Cortex of kidney (tissue), 1 donor: ENCODE measurements at places on chromosomes 7 and 10.

GRCh38 chr7:135597926-135598305, 40.2 kb downstream of the NUP205 start:
- DNase-seq = no peak

DNA sequence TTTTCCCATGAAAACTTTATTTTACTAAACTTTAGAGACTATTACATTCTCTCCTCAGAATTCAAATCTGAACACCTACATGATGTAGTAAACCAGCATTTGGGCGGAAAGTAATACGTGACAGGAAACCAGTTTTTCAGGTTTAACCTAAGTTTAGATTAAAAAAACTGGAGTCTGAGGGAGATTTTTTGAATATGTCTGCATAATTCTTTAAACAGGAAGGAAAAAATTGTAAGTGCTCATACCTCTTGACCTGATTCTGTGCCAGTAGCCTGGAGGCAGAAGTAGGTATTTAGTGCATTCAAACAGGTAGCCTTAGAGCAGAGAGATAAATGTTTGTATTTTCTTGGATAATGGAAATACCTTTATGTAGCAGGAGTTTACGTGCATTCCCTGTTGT, 224.3 kb downstream of the MDFIC start:
- DNase-seq = no peak

- no peak for DNase-seq
Observed at GRCh38 chr7:122407195-122407594, 102.6 kb upstream of the FEZF1 start.

GRCh38 chr7:87852306-87852705, 23.9 kb downstream of the SLC25A40 start:
- no peak for DNase-seq

- no peak for DNase-seq
Observed at GRCh38 chr10:19782430-19783089, 33.7 kb upstream of the PLXDC2 start.

DNA sequence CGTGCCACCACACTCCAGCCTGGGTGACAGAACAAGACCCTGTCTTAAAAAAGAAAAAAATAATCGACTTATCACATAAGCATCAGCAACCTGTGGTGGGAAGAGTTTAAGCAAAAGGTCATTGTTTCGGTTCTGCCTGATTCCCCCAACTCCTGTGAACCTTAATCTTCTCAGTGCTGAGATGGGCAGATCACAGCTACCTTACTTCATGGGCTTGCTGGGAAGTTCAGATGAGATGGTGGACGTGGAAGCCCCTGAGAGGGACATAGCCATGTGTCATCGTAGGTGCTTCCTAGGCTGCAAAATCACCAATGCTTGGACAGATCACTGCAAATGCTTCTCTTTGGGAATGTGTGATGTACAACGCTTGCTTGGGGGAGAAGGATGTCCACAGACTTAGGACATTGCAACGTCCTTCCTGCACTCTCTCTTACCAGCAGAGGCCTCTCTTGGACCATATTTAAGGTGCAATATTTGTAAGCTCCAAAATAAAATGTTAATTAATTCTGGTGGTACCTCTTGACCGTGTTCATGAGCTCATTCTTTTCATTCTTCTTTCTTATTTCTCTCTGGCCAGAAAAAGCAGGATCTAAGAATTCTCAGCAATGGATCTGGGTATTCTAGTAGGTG, 8.6 kb downstream of the GJD4 start:
- DNase-seq = no peak

DNA sequence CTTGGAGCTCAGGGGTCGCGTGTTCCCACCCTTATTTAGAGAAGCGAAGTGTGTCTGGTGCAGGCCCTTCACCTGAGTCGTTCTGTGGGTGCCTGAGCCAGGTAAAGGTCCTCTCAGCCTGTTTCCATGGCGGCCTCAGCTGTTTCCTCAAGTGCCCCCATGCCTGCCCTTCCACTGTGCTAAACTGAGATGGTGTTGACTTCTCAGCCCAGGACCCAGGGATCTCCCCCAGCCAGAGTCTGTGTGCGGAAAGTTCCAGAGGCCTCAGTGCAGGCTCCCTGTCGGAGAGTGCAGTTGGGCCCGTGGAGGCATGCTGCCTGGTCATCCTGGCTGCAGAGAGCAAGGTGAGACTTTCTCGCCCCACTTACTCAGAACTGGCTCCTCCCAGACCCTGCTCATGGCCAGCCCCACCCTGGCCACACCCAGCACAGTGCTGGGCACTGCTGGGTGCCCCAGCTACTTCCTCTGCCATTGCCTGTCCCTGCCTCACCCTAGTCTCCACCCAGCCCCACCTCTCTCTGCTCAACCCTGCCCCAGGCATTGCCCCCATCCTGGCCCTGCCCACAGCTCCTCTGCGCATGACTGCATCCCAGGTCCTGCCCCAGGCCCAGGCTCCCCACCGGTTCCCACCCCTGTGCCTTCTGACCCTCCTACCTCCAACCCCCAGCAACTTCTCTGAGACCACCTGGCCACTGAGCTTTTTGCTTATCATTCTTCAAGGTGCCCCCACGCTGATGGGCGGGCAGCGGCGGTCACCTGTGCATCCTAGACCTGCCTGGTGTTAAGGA, 20.3 kb downstream of the NACAD start:
- DNase-seq = no peak

GRCh38 chr7:68980011-68980410, 618.3 kb upstream of the AUTS2 start:
- DNase-seq = no peak

GRCh38 chr7:35624299-35625186, 70.4 kb downstream of the HERPUD2 start:
- DNase-seq = no peak

DNA sequence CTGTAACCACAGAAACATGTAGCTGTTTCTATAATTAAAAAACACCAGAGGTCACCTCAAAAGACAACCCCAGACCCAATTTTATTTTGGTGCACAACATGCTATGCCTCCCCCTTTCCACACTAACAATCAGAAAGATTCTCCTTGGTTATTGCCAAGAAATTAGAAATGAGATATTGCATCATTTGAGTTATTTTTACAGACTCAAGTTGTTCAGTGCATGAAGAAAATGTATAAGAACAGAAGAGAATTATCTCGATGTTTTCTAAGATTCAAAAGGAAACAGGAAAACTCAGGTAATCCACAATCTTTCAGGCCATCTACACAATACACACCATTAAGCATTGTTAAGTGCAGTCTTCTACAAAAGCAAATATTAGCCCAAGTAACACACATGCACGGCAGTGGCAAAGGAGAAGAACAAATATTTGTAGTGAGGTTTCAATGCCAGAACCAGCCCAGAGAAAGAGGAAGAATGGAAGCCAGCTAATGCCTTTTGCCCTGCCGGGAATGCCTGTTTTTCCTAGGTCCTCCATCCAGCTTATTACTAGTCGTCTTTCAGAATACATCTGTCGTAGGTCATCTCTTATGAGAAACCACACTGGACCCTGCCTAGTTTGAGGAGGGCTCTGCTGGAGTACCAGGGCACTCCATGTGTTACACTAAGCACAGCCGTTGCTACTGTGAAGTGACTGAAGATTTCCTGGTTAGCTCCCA, 67.6 kb upstream of the C1GALT1 start:
- DNase-seq = no peak

DNA sequence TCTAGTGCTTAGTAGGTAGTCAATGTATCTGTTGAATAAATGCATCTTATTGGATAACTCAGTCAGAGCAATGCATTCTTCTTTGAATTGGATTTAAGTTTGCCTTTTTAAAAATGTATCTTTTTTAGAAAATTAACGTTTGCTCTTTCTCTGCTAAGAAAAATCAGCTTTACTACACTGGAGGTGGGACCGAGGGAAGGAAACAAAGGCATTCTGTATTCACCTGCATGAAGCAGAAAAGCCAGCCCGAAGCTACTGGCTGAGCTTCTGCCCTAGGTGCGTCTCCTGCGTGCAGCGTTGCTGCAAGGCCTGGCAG, 22.2 kb upstream of the ITGB1 start:
- DNase-seq = no peak

DNA sequence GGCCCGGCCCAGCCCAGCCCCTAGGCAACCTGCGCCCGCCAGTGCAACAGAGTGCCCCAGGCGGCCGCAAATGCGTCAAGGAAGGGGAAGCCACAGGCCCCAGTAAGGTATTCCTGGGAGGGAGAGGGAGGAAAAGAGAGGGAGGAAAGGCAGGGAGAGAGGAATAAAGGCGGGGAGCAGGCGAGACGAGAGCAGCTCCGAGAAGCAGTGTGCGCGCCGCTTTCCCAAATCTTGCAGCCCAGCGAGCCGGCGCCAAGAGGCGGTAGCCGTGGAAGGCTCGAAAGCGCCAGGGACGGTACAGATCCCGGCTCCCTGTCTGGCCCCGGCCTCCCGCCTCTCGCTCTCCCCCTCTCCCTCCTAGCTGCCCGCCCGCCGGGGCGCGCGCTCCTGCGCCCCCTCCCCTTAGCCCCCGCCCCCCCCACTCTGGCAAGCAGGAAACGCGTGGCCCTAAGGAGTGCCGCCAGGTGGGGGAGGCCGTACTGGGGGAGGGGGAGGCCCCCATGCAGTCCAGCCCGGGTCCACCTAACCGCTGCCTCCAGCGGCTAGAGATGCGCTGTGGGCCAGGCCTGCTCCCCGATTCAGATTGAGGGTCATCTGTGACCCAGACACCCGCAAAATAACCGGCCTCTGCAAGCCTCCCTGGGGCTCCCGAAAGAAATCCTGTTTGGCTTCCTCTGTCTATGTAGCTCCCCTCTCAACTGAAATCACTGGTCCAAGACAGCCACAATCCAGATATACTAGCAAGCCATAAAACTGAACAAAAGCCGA, 4.3 kb downstream of the HOXA10 start:
- no peak for DNase-seq

DNA sequence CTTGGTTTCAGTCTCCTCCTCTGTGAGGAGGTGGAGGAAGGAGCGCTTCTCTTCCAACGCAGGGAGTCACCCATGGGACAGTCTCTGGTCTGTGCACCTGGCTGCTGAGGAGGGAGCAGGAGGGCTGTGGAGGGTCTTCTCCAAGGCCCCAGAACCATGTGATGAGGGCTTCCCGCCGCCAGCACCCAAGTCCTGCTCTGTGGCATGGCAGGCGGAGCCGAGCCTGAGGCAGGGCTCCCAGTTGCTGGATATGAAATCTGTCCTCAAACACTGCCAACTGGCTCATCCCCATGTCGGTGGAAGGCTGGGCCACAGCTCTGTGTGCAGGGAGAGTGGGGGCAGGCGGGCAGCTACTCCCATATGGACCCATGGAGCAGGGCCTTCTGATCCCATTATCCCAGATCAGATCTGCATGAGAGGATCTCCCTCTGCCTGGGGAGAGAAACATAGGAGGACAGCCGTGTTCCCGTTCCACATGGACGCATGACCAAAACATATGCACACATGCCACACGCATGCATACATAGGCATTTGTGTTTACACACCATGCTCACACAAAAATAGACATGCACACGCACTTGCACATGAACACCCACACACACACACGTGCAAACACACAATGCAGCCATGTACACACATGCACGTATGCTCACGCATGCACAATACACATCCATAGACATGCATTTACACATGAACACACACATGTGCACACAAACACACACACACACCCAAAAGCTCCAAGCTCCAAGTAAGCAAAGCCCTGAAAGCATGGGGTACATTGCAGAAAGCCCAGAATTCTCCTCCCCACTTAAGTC, 38.8 kb upstream of the EN2 start:
- no peak for DNase-seq

GRCh38 chr10:31871266-31872065, 57.2 kb downstream of the ARHGAP12 start:
- DNase-seq = no peak

DNA sequence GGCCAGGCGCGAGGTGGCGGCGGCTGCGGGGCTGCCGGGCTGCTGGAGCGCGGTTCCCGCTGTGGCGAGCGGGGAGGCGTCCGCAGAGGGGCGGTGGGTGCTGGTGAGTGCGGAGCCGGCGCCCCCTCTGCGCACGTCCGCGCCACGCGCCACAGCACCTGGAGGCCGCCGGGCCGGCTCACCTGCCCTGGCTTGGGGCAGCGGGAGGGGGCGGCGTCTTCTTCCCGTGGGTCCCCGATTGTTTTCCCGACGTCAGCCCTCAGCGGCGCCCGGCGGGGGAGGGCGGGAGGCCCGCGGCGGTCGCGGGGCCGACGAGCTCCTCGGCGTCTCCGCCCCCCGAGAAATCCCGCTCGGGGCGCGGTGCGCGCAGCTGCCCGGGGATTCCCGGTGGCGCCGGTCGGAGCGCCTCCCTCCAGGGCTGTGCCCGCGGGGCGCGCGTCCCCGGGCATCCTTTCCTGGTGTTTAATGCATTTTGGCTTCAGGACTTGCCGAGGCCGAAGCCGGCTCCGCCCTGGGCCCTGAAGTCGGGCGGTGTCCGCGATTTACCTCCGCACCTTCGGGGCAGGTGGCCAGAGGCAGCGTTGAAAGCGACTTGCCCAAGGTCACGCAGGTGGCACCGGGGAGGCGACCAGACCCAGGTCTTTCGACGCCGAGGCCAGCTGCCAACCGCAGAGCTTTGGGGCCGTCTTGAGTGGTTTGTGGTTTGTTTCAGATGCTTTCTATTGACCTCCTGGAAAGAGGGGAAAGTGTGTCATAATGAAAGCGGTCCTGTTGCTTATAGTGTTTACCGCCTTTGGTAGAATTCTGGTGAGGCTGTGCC, 561 bp downstream of the PLEKHA1 start:
- no peak for DNase-seq

- DNase-seq = no peak
Observed at GRCh38 chr10:102431452-102432124, 786 bp downstream of the CUEDC2 start.

- DNase-seq = no peak
Observed at GRCh38 chr7:100588438-100588837, 2.3 kb downstream of the FBXO24 start.

DNA sequence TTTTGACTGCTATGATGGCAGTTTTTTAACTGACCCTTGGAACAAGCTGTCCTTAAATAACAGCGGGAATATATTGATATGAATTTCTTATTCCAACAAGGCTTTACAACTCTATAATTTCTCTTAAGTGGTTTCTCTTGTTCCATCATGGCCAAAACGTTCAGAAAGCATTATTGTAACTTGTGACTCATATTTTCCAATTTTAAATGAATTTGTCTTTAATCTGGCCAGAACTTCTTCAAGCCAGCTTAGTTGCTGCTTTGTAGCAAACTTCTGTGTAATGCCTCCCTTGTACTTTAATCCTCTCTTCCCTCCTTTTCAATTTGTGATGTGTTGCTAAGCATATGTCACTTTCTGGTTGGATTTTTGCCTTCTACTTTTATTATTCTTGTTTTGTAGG, 271.9 kb downstream of the KIF20B start:
- DNase-seq = no peak

- DNase-seq = no peak
Observed at GRCh38 chr7:94547126-94547525, 37.5 kb downstream of the CASD1 start.

- DNase-seq = no peak
Observed at GRCh38 chr7:118467381-118467780, 242.9 kb downstream of the ANKRD7 start.
